ENCODE measurements at places on chromosomes 2 and 18.

- DNase-seq = no peak
These were observed 4.5 kb upstream of the MAP3K2 start for GRCh38 chr2:127392133-127392827.

DNA sequence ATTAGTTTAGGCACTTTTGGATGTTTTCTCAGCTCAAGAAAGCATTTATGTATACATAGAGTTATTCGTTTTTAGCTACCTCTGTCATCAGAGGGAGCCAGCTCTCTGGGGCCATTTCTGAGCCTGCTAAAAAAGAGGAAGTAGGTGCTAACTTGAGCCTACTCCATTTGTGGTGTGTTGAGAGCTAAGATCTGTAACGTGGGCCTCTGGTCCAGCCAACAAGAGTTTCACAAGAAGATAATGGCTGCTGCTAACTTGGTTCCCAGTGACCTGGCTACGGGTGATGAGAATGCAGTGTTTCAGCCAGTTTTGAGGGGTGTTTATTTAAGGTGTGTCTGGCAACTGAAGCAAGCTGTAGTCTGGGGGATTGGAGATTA is 182.5 kb downstream of the PRKCE start:
- DNase-seq = no peak

- DNase-seq = no peak
These were observed 216.4 kb downstream of the AGAP1 start for GRCh38 chr2:235709969-235710879.

DNA sequence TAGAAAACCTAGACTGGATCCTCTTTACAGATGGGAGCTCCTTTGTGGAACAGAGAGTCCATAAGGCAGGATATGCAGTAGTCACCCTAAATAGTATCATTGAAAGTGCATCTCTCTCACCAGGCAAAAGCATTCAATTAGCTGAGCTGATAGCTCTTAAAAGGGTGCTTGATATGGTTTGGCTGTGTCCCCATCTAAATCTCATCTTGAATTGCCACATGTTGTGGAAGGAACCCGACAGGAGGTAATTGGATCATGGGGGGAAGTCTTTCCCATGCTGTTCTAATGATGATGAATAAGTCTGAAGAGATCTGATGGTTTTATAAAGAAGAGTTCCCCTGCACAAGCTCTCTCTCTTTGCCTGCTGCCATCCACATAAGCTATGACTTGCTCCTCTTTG is 96.2 kb upstream of the RMP24 start:
- no peak for DNase-seq

- no peak for DNase-seq
These were observed 14.1 kb downstream of the SP110 start for GRCh38 chr2:230205721-230206120.
